Chondrocyte (in vitro differentiated cells): ENCODE measurements at places on chromosomes 6 and 20. TPM values are rescaled to one million over a fixed set of nuclear protein-coding genes. Genes with fewer than 3 reads are reported as not detected.

DNA sequence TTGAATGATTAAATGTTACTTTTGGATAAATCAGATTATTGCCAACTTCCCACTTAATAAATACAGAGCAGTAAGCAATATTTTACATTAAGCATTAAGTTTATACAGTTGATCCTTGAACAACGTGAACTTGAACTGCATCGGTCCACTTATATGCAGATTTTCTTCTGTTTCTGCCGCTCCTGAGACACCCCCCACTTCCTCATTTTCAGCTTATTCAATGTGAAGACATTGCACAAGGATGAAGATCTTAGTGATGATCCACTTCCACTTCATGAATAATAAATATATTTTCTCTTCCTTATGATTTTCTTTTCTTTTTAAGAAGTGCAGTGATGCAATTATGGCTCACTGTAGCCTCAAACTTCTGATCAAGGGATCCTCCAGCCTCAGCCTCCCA lies 167.2 kb downstream of the LINC00237 start:
- no peaks in the 10 kb centered on the region for H3K27me3 ChIP-seq
- H3K4me1 ChIP-seq: no peaks in the 10 kb centered on the region
- DNase-seq: no peak
- H3K27ac ChIP-seq: no peak overlapping the region

GRCh38 chr20:49385465-49385864 lies 97.0 kb downstream of the KCNB1 start:
- no peaks in the 10 kb centered on the region for H3K27me3 ChIP-seq
- H3K4me1 ChIP-seq: peaks cover 56% of the 10 kb centered on the region
- DNase-seq: no peak
- H3K27ac ChIP-seq: no peak overlapping the region
- H3K4me3 ChIP-seq: no peak overlapping the region
- H3K36me3 ChIP-seq: peaks cover 2% of the 10 kb centered on the region

DNA sequence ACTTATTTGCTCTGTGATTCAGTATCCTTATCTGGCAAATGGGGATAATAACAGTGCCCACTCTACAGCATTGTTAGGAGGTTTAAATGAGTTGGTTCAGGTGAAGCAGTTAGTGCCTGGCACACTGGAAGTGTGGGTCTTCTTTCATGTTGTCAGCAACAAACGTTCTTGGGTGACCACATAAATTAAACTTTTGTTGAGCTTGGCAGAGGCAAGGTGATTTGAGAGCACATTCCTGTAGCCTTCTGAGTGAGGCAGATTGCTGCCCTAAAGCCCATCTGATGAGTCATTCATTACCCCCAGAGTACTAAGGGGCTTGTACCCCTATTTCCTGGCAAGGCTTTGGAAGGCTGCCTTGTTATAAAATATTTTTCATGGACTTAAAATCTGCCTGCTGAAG lies 25.8 kb downstream of the SEC23B start:
- DNase-seq: no peak
- no peaks in the 10 kb centered on the region for H3K27me3 ChIP-seq
- no peak overlapping the region for H3K4me3 ChIP-seq
- peaks cover 4% of the 10 kb centered on the region for H3K4me1 ChIP-seq
- peaks cover 44% of the 10 kb centered on the region for H3K36me3 ChIP-seq

DNA sequence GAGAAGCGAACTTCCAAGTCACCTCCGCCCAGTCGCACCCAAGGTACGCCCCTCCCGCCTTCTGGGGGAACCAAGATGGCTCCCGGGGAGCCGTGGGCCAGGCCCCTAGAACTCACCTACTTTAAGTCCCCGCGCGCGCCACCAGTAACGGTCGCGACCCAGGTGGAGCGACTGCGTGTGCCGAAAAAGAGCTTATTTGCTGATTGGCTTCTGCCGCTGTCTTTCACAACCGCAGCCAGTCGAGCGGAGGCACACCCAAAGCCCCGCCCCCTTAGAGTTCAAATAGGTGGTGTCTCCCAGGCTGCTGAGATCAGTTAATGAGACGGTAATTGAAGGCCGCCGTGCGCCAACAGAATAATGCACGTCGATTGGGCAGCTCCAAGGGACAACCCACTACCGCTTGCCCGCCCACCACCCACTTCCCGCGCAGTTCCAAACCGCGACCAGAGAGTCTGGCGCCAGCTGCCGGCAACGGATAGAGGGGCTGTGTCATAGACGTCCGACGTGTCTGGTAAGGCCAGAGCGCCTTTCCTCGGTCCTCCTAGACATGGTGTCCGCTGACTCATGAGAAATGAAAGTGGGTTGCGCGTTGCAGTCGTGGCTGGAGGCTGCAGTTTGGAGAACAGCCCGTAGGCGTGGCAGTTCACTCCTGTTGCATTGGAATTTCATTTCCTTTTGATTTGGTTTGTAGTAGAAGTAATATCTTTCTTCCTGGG lies at the start of gene MDC1:
TSS of gene MDC1 (minus strand) at position 153 of the 716 bp plus-strand sequence. CDS start 2,106 bp downstream, outside the sequence.
- peak; percentile 100 for DNase-seq
- H3K4me3 ChIP-seq: peak within 1 kb of the TSS; percentile 98
- H3K27me3 ChIP-seq: no peaks in the 10 kb centered on the region
- H3K27ac ChIP-seq: peak within 1 kb of the TSS; percentile 100
- H3K4me1 ChIP-seq: peaks cover 36% of the 10 kb centered on the region
- peaks cover 33% of the 10 kb centered on the region for H3K36me3 ChIP-seq

GRCh38 chr6:169906004-169906687 lies 154.7 kb downstream of the ERMARD start:
- peaks cover 20% of the 10 kb centered on the region for H3K4me1 ChIP-seq
- no peaks in the 10 kb centered on the region for H3K36me3 ChIP-seq
- no peak overlapping the region for H3K27ac ChIP-seq
- no peak overlapping the region for H3K4me3 ChIP-seq

DNA sequence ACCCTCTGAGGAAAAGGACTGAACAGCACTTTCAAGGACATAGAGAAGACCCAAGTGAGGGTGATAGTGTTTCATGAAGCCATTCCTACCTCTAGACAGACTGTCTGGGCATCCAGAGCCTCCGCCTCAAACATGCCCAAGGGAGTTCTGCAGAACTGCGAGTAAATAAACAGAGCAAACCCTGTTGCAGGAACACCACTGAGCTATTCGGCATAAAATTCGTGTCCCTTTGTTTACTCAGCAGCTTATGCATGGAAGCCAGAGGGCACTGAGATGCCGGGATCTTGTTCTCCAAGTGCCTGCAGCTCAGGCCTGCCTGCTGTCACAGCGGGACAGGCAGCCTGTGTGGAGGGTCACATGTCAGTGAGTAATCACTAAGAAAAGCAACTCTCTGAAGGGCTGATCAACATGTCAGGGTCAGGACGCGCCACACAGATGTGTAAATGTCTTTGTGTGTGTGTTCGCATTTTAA lies 164.9 kb upstream of the HEY2 start:
- H3K4me3 ChIP-seq: peak overlapping the region; percentile 9
- H3K27ac ChIP-seq: peak overlapping the region; percentile 89
- H3K4me1 ChIP-seq: peaks cover 46% of the 10 kb centered on the region

Gene RBPJL
- not detected in 3 replicates for total RNA-seq

Gene PKIG
- 20.3 to 29.3 TPM (median 26.1 TPM) in 3 replicates for total RNA-seq
